ENCODE measurements at places on chromosomes 3 and 15.
A peak's percentile ranks its signal among the peaks of the same experiment; 100 is the strongest.

DNA sequence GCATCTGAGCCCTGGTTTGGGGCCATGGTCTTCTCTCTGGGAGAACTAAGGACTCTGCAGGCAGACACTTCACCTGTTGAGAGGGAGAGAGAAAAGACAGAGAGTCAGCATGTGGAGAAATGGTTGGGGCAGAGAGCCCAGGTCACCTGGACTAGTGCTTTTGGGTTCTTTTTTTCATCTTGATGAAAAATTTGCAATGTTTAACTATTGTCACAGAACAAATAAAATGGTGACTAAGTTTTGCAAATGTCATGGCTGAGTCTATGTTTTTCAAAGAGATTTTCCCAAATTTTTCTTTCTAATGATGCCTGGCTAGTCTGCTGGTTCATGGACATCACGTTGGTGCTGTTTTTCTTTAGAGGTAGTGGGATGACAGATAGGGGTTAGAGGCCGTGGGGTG is 17.8 kb downstream of the FAH start:
- DNase-seq = no peak

- no peak for DNase-seq
Measured at GRCh38 chr3:195467641-195468390, 25.0 kb upstream of the ACAP2 start.

- no peak for DNase-seq
Measured at GRCh38 chr15:66614951-66615760, 49.4 kb upstream of the LCTL start.

DNA sequence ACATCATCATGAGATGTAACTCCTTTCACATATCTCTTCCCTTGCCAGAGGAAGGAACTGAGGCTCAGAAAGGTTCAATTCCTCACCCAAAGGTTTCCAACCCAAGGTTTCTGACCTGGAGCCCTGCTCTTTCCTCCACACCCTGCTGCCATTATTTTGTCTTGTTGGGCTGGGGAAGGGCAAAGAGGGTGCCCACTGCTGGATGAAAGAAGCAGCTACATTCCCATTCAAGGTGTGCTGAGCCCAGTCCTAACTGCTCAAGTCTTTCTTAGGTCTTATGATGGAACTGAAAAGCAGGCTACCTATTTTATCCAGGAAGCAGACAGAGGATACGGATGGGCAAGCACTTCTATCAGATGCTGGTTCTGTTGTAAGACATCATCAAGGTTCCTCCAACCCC is 258.0 kb upstream of the CTDSPL start:
- DNase-seq = no peak

- DNase-seq = no peak
Measured at GRCh38 chr15:67085818-67086636, 20.6 kb downstream of the SMAD3 start.

DNA sequence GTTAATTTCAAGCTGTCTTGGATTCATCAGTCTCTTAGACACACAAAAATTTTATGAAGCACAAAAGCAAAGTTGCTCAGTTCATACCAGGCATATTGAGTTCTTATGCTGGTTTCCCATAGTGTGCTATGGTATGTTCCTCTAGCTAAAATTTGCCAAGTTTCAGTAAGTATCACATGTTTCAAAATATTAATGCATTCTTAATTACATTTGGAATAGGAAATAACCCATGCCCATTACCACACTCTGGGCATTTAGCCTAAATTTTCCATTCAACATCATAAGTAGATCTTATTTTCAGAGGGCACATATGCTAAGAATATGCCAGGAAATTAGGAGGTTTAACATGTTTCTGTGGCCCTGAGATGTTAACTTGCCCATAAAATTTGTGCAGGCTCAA is 289.9 kb downstream of the SHOX2 start:
- DNase-seq = no peak

DNA sequence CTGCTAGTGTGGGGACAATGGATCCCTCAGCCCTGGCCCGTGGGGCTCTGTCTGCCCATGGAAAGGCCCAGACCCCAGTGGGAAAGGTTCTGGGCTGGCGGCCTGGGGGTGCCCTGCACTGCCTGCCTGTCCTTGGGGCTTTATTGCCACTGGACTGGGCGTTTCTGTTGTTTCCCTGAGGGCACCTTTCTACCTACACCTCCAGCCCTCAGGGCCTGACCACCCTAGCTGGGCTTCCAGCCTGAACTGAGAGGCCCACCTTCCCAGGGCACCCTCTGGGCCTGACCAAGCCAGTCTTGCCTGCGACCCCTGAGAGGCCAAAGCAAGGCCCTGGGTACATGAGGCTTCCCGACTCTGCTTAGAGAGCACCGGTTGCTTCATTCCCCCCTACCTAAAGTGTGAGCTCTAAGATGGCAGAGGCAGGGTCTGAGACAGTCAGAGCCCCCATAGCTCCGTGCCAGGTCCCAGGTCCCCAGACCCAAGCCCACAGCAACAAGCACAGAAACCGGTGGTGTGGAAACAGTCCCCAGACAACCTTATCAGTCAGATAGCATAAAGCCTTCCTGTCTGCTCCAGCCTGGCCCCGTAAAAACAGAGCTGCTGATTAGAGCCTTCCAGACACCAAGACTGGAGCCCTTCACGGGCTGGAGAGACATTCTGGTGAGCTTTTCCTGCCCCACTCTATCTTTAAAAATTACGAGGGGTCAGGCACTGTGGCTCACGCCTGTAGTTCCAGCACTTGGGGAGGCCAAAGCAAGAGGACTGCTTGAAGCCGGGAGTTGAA is 102.8 kb downstream of the CHSY1 start:
- DNase-seq = peak; percentile 47

DNA sequence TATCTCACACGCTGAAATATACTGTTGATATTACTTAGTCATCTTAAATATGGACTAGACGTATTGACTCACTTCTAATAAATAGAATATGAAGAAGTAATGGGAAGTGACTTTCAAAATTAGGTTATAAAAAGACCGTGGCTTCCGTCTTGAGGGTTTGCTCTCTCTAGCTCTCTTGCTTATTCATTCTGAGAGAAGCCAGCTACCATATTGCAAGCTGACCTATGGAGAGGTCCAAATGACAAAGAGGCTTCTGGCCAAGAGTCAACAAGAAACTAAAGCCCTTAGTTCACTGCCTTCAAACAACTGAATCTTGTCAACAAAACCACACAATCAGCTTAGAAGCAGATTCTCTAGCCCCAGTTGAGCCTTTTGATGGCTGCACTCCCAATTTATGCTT is 46.1 kb downstream of the SLC9C1 start:
- DNase-seq = no peak

Measured in hepatocyte (in vitro differentiated cells).